ENCODE measurements at places on chromosomes 2 and 18. TPM values are rescaled to one million over a fixed set of nuclear protein-coding genes. Genes with fewer than 3 reads are reported as not detected.

Gene TCF23
- not detected for total RNA-seq

Gene COPS7B
- 34.3 TPM for total RNA-seq

Gene SCN1A
- total RNA-seq: not detected

DNA sequence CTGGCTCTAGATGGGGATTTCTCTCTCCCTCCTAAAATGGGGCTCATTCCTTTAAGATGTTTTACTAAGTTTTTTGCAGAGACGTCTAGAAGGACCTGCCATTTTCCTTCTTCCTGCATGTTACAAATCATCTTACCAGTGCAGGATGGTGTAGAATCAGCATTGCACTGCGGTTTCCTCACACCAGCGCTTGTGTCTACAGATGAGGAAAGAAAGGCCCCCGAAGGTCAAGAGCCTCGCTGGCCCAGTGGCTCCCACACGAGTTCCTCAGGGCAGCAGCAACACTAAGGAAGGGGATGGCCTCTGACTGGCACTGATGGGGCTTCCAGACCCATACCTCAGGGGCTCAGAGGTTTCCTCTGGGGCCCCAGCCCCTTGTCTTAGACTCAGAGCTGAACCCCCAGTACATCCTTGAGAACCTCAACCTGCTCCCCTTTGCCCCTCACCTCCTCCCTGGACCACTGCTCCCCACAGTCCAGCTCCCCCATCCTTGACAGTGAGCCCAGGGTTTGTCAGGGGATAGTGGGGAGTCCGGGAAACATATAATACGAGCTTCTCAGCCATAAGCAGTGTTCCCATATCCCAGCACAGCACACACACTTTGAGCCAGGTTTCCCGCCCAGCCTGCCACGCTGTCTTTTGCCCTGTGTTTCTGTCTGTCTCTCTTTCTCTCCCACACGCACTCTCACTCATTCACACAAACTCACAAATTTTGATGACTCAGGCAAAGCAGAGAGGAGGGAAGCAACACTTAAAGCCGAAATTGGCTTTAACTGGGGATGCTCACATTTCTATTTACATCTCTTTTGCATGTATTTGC, 29.4 kb downstream of the ZFP36L2 start:
- no peak for DNase-seq

- no peak for DNase-seq
These were observed 156.5 kb downstream of the ACTR3 start for GRCh38 chr2:114046373-114046772.

DNA sequence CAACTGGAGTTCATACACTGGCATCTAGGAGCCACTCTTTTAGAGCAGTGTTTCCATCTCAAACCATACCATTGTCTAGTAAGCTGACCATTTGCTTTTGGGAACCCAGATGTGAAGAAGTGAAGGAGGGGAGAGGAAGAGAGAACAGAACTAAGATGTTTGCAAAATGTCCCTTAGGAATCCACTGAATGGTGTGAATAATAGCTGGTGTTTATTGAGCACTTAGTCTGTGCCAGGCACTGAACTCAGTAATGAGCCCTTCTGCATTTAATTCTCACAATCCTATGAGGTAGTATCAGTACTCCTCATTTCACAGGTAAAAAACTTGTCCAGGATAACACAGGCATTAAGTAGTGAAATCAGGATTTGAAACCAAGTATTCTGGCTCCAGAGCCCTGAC, 23.5 kb downstream of the LMAN2L start:
- DNase-seq: no peak

Data from osteocyte (in vitro differentiated cells).